CD8-positive, alpha-beta memory T cell (primary cell): ENCODE measurements at places on chromosomes 5 and 9.

DNA sequence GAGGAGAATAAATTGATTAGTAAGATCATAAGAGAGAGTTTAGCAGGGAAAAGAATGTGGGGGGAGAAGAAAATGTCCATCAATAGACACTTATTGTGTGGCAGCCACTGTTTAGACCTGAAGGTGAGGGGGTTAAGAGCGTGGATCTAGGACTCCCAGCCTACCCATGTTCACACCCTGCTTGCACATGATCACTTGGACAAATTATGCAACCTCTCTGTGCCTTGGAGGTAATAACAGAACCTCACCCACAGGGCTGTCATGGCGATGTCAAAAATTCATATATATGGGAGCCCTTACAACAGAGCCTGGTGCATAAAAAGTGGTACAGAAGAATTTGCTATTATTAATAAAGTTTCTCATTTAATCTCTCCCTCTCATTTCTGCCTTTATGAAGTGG, 86.0 kb upstream of the EQTN start:
- no peaks in the 10 kb centered on the region for H3K27me3 ChIP-seq
- no peak overlapping the region for H3K27ac ChIP-seq
- H3K4me3 ChIP-seq: no peak overlapping the region
- H3K4me1 ChIP-seq: no peaks in the 10 kb centered on the region
- no peaks in the 10 kb centered on the region for H3K36me3 ChIP-seq
- no peak for DNase-seq

- H3K27me3 ChIP-seq: no peaks in the 10 kb centered on the region
- no peak for DNase-seq
- H3K27ac ChIP-seq: no peak overlapping the region
- H3K4me3 ChIP-seq: no peak overlapping the region
- H3K36me3 ChIP-seq: no peaks in the 10 kb centered on the region
- H3K4me1 ChIP-seq: no peaks in the 10 kb centered on the region
Observed at GRCh38 chr5:45677524-45677923, 18.7 kb downstream of the HCN1 start.

DNA sequence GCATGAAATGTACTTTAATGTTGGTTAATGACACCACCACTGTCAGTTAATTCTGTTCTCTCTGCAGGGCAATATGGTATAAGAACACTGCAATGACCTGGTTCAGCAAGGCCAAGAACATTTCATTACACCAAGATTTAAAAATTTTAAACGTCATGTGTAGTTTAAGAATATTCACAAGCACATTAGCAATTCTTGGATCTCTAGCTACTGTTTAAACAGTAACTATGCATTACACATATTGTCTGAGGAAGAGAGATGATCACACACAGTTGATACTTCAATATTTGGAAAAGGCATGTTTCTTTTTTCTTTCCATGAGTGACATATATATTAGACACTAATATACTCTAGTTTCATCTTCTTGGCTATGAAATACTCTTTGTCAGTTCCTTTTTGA, 143.0 kb downstream of the ADAMTS12 start:
- no peaks in the 10 kb centered on the region for H3K36me3 ChIP-seq
- no peak overlapping the region for H3K27ac ChIP-seq
- no peak for DNase-seq
- no peaks in the 10 kb centered on the region for H3K27me3 ChIP-seq
- H3K4me1 ChIP-seq: no peaks in the 10 kb centered on the region

- no peak overlapping the region for H3K4me3 ChIP-seq
- H3K36me3 ChIP-seq: no peaks in the 10 kb centered on the region
- no peak for DNase-seq
- no peak overlapping the region for H3K27ac ChIP-seq
Observed at GRCh38 chr9:128233817-128234406, 30.7 kb downstream of the DNM1 start.

DNA sequence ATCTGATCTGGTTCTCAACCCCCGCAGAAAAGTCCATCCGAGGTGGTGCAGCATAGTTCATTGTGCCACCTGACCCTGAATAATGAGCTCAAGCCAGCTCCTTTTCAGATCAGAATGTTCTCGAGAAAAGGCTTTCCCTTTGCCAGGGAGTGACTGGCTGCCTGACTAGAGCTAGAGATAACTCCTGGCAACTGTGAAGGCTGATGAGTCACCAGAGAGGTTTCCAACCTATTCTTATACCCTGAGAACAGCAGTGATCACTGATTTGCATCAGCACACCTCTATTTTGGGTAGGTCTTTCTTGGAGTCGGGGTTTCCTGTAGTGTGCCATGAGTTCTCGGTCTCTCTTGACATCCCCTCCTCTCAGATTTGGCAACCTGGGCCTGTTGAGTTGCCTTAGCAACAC, 127.9 kb downstream of the PIK3R1 start:
- no peak overlapping the region for H3K4me3 ChIP-seq
- H3K27me3 ChIP-seq: no peaks in the 10 kb centered on the region
- no peaks in the 10 kb centered on the region for H3K36me3 ChIP-seq
- no peak for DNase-seq

DNA sequence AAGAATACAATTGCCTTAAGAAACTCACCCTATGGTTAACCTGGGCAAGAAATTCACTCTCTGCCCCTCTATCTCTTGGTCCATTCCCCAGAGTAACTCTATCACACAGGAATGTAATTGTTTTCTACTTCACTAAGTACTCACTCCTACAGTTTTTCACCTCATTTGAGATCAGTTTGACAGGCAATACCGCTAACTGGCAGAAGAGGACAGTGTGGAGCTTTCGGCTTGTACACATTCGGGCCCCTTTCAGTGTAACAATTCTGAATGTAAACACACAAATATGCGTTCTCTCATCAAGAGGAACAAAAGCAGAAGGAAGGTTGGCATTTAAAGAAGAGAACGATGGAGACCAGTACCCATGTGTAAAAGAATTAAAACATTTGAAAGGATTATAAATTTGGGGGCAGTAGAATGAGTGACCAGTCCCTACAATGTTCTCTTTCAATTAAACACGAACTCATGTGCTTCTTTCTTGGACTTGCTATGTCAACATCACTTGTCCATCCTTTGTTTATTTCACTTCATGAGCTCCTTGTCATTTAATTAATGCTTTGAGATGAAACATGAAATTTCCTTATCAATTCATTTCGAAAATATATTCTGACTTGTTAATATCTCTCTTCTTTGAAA, 188.5 kb upstream of the GRAMD2B start:
- DNase-seq: no peak
- H3K4me1 ChIP-seq: no peaks in the 10 kb centered on the region
- no peak overlapping the region for H3K27ac ChIP-seq
- no peaks in the 10 kb centered on the region for H3K36me3 ChIP-seq
- H3K27me3 ChIP-seq: no peaks in the 10 kb centered on the region
- H3K4me3 ChIP-seq: no peak overlapping the region

- no peak overlapping the region for H3K27ac ChIP-seq
- H3K4me3 ChIP-seq: no peak overlapping the region
- H3K4me1 ChIP-seq: no peaks in the 10 kb centered on the region
- no peaks in the 10 kb centered on the region for H3K36me3 ChIP-seq
Observed at GRCh38 chr5:176778921-176779465, 31.4 kb upstream of the UNC5A start.

DNA sequence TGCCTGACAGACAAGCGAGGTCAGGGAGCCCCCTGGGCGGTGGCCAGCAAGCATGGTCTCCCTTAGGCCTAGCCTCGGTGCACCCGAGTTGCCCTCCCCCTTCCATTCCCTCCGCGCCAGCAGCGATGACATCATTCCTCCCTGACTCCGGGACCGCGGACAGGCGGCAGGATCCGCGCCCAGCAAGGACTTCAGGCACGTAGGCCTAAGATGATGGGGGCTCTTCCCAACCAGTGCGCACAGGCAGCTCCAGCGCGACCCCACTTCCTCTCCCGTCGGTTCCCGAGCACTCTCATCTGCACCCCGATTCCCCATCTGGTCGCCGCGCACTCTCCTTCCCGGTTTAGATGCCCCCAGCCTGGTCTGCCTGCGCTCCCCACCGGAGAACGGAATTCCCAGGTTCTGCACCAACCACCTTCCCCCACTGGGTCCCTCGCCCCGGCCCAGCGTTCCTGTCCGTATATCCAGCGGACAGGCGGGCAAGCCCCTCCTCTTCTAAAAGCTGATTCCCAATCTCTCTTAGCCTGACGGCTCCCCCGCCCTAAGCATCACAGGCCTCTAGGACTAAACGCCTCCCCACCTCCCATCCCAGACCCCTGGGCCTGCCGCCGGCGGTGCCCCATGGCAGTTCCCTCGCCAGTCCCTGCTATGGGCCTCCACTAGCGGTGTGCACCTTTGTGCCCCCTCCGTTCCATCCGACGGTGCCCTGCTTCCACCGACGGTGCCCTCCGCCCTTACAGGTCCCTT, 931 bp downstream of the FAM219A start:
- H3K4me1 ChIP-seq: peaks cover 20% of the 10 kb centered on the region
- no peaks in the 10 kb centered on the region for H3K36me3 ChIP-seq
- H3K4me3 ChIP-seq: peak overlapping the region; percentile 64

GRCh38 chr9:124858330-124859046, 3.3 kb downstream of the RPL35 start:
- no peak for DNase-seq
- H3K27ac ChIP-seq: no peak overlapping the region
- H3K27me3 ChIP-seq: no peaks in the 10 kb centered on the region
- peaks cover 32% of the 10 kb centered on the region for H3K36me3 ChIP-seq

DNA sequence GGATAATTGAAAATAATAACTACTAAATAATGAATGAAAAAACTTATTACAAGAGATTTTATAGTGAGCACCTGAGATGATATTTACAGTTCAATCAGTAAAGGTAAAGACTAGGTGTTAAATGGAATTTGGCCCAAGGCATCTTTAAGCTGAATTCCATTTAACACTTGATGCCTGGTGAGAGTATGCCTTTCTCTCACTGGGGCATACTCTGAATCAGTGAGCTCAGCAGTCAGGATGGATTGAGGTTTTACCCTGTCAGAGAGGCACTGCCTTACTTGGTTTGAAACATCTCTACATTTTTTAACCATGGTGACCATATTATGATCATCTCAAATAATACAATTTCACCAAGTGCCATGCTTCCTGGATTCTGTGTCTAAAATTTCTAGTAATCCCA, 1416.3 kb downstream of the MAT2B start:
- no peaks in the 10 kb centered on the region for H3K4me1 ChIP-seq
- no peaks in the 10 kb centered on the region for H3K27me3 ChIP-seq
- H3K4me3 ChIP-seq: no peak overlapping the region
- no peak overlapping the region for H3K27ac ChIP-seq
